Panc1 (cell line): ENCODE measurements at places on chromosomes 6 and 20.

DNA sequence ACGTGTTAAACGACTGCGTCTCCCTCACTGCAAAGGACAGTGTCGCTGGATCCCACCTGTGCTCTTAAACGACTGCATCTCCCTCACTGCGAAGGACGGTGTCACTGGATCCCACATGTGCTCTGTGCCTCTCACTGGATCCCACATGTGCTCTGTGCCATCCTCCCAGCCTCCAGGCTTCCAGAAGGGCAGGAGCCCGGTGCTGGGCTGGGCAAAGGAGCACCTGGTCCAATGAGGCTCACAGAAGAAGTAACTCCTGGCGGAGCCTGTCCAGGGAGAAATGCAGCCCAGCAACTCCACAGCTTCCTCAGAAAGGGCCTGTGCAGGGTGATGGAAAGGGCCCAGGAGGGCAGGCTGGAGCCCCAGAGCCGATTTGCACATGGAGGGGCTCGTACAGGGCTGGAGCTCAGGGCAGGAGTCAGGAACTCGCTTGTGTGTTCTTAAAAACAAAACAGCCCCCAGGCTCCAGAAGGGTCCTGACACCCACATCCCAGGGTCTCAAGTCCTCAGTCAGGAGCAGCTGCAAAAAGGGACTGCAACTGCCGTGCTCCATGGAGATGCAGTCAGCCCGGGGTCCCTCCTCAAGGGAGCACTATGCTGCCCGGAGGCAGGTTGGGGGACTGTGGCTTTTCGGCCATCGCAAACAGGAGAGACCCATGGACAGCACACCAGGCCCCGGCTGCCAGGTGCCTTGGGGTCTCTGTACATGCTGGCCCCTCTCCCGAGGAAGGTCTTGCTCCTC lies 52.7 kb downstream of the DLL1 start:
- no peak overlapping the region for H3K4me3 ChIP-seq
- DNase-seq, result no peak
- no peaks in the 10 kb centered on the region for H3K36me3 ChIP-seq
- H3K27me3 ChIP-seq, result no peaks in the 10 kb centered on the region
- no peaks in the 10 kb centered on the region for H3K4me1 ChIP-seq

GRCh38 chr6:110900028-110900598 lies 25.5 kb downstream of the AMD1 start:
- peaks cover 16% of the 10 kb centered on the region for H3K36me3 ChIP-seq
- H3K27me3 ChIP-seq, result no peaks in the 10 kb centered on the region

- no peaks in the 10 kb centered on the region for H3K4me1 ChIP-seq
- peaks cover 2% of the 10 kb centered on the region; the same call in 1 of the 2 replicates for H3K27me3 ChIP-seq
- DNase-seq, result no peak
- no peak overlapping the region for H3K4me3 ChIP-seq
- H3K36me3 ChIP-seq, result no peaks in the 10 kb centered on the region
Observed at GRCh38 chr20:5481872-5482271, 165.1 kb upstream of the PROKR2 start.

- H3K36me3 ChIP-seq, result no peaks in the 10 kb centered on the region
- no peaks in the 10 kb centered on the region for H3K4me1 ChIP-seq
- no peak for DNase-seq
- H3K27me3 ChIP-seq, result no peaks in the 10 kb centered on the region
Observed at GRCh38 chr6:2129182-2129621, 116.2 kb downstream of the GMDS start.

DNA sequence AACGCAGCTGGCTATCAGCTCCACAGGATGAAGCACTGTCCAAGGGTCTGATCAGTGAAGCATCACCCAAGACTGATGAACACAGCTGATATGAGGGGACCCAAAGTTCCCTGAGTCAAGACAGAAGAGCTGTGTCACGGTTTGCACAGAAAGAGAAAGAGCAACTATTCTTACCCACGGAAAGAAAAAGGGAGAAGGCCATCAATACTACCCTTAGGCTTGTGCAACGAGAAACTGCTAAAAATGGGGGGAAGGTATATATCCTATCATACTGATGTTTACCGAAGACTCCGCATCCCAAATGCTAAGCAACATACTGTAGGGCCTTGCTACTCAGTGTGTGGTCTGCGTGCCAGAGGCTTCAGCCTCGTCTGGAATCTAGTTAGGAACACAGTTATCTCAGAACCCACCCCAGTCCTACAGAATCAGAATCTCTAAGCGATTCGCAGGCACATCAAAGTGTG lies 665 bp downstream of the FASTKD5 start:
- H3K27ac ChIP-seq, result peak overlapping the region; percentile 97
- DNase-seq, result no peak
- H3K36me3 ChIP-seq, result peaks cover 7% of the 10 kb centered on the region
- no peaks in the 10 kb centered on the region for H3K27me3 ChIP-seq
- H3K4me3 ChIP-seq, result peak overlapping the region; percentile 100
- peaks cover 14% of the 10 kb centered on the region for H3K4me1 ChIP-seq

- no peaks in the 10 kb centered on the region for H3K4me1 ChIP-seq
- H3K27me3 ChIP-seq, result peaks cover 2% of the 10 kb centered on the region; the same call in 1 of the 2 replicates
- DNase-seq, result no peak
Observed at GRCh38 chr20:52682237-52682636, 289.9 kb upstream of the TSHZ2 start.

GRCh38 chr6:101401171-101401570 lies 7.7 kb downstream of the GRIK2 start:
- H3K27me3 ChIP-seq, result no peaks in the 10 kb centered on the region
- H3K4me1 ChIP-seq, result no peaks in the 10 kb centered on the region
- no peak overlapping the region for H3K27ac ChIP-seq
- DNase-seq, result no peak
- no peak overlapping the region for H3K4me3 ChIP-seq

- no peaks in the 10 kb centered on the region for H3K36me3 ChIP-seq
- DNase-seq, result no peak
- H3K4me3 ChIP-seq, result no peak overlapping the region
- H3K4me1 ChIP-seq, result no peaks in the 10 kb centered on the region
- no peaks in the 10 kb centered on the region for H3K27me3 ChIP-seq
- H3K27ac ChIP-seq, result no peak overlapping the region
Observed at GRCh38 chr6:11974089-11974488, 38.0 kb upstream of the HIVEP1 start.

DNA sequence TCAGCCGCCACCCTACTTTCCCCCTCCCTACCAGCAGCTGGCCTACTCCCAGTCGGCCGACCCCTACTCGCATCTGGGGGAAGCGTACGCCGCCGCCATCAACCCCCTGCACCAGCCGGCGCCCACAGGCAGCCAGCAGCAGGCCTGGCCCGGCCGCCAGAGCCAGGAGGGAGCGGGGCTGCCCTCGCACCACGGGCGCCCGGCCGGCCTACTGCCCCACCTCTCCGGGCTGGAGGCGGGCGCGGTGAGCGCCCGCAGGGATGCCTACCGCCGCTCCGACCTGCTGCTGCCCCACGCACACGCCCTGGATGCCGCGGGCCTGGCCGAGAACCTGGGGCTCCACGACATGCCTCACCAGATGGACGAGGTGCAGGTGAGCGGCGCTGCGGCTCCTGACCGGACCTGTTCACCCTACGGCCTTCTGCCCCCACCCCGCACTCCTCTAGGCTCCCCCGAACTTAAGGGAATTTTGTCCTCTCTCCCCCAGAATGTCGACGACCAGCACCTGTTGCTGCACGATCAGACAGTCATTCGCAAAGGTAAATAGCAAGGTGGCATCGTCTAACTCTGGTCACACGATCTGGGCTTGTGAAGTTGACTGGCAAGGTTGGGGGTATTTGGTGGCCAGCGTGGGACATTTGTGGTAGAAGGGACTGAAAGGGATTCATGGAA lies 2.3 kb downstream of the TFAP2C start:
- H3K4me1 ChIP-seq, result 0 out of 2 replicates have a peak, but pooled peaks cover 10% of the 10 kb centered on the region
- no peaks in the 10 kb centered on the region for H3K27me3 ChIP-seq
- no peak overlapping the region for H3K4me3 ChIP-seq
- no peak overlapping the region for H3K27ac ChIP-seq
- H3K36me3 ChIP-seq, result peaks cover 5% of the 10 kb centered on the region; the same call in 1 of the 2 replicates

GRCh38 chr6:39520411-39520810 lies 197.9 kb upstream of the KCNK16 start:
- no peaks in the 10 kb centered on the region for H3K4me1 ChIP-seq
- H3K4me3 ChIP-seq, result no peak overlapping the region
- H3K27me3 ChIP-seq, result no peaks in the 10 kb centered on the region
- no peak overlapping the region for H3K27ac ChIP-seq
- DNase-seq, result no peak
- H3K36me3 ChIP-seq, result no peaks in the 10 kb centered on the region

DNA sequence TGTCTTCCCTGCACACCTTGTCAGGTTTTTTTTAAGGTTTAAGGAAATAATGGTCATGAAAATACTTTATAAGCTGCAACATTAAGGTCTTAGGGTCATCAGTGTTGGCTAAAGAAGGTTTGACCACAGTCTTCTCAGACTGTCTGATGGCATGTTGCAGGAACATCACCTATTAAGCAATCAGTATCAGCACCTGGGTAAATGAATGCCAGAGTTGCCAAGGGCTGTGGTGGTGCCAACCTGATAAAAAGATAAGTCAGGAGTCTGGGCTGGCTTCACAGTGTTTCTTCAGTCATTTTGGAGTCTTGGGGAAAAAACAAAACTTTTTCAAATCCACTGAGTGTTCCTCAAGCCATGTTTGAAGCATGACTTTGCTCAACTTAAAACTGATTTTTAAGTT lies 61.5 kb upstream of the VSTM2L start:
- no peak overlapping the region for H3K27ac ChIP-seq
- no peak for DNase-seq
- no peak overlapping the region for H3K4me3 ChIP-seq
- no peaks in the 10 kb centered on the region; the same call in 1 of the 2 replicates for H3K36me3 ChIP-seq

DNA sequence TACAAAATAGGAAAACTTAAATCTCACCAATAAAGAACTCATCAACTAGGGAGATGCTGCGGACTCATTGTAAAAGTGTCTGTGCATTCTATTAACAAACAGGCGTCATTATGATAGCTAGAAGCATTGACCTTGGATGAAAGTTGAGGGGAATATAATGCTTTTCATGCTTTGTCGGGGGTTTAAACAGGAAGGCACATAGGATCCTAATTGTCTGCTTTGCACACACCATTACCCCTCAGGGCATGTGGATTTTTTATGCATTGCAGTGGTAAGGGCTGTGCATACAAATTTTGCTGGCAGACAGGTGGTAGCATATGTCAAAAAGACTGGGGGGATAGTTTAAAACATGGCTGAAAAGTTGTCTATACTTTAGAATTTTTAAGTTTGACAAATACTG lies 447.9 kb upstream of the PLCB4 start:
- DNase-seq, result no peak
- H3K4me1 ChIP-seq, result no peaks in the 10 kb centered on the region
- no peaks in the 10 kb centered on the region for H3K27me3 ChIP-seq
- H3K27ac ChIP-seq, result no peak overlapping the region
- H3K36me3 ChIP-seq, result no peaks in the 10 kb centered on the region

GRCh38 chr6:111796310-111796918 lies 76.8 kb downstream of the FYN start:
- no peak for DNase-seq
- H3K4me3 ChIP-seq, result no peak overlapping the region
- peaks cover 11% of the 10 kb centered on the region; the same call in 1 of the 2 replicates for H3K27me3 ChIP-seq
- no peaks in the 10 kb centered on the region for H3K4me1 ChIP-seq

- H3K27me3 ChIP-seq, result no peaks in the 10 kb centered on the region
- H3K4me3 ChIP-seq, result no peak overlapping the region
- H3K27ac ChIP-seq, result 0 out of 2 replicates have a peak overlapping the region, but pooled peaks have one; percentile 13
- no peaks in the 10 kb centered on the region for H3K36me3 ChIP-seq
- no peak for DNase-seq
Observed at GRCh38 chr6:129686941-129687627, 22.9 kb downstream of the ARHGAP18 start.

- peak overlapping the region; percentile 80 for H3K4me3 ChIP-seq
- DNase-seq, result no peak
- peaks cover 18% of the 10 kb centered on the region for H3K4me1 ChIP-seq
- H3K36me3 ChIP-seq, result peaks cover 5% of the 10 kb centered on the region; the same call in 1 of the 2 replicates
- H3K27me3 ChIP-seq, result no peaks in the 10 kb centered on the region
Observed at GRCh38 chr20:49813305-49813974, 812 bp downstream of the SLC9A8 start.

DNA sequence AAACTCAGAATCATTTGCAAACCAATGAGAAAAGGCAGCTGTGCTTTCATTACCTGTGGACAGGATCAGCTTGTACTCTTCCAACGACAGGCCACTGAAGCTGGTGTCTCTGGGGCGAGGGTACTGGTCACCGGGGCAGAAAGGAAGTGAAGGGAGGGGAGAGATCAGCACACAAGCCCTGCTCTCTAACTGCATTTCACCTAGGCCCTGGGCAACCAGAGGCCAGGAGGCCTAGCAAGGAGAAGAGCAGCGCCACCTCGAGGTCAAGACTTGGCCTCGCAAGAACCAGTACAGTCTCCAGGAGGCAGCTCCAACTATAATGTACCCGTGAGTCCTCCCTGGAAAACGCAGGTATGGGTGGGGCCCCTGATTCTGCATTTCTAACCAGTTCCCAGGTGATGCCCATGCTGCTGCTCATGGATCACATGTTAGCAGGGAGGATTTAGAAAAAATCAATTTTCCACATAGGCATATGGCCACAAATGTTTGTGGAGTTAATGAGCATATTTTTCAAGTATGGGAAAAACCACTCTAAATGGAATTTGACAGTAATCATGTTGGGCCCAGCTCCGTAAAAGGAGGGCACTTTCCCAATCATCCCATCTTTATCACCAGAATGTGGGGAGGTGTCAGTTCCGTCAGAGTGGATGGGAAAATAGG lies 11.0 kb downstream of the UQCC2 start:
- peak overlapping the region; percentile 11; the same call in 1 of the 2 replicates for H3K27ac ChIP-seq
- no peaks in the 10 kb centered on the region for H3K27me3 ChIP-seq
- peaks cover 7% of the 10 kb centered on the region; the same call in 1 of the 2 replicates for H3K36me3 ChIP-seq
- H3K4me1 ChIP-seq, result peaks cover 17% of the 10 kb centered on the region

GRCh38 chr6:53412021-53412715 lies 63.4 kb upstream of the ELOVL5 start:
- H3K36me3 ChIP-seq, result no peaks in the 10 kb centered on the region
- no peak for DNase-seq
- no peak overlapping the region for H3K27ac ChIP-seq
- H3K27me3 ChIP-seq, result no peaks in the 10 kb centered on the region
- no peak overlapping the region for H3K4me3 ChIP-seq

- H3K27me3 ChIP-seq, result no peaks in the 10 kb centered on the region
- H3K4me3 ChIP-seq, result no peak overlapping the region
- no peaks in the 10 kb centered on the region for H3K36me3 ChIP-seq
- no peak for DNase-seq
Observed at GRCh38 chr6:68572975-68573374, 62.1 kb upstream of the ADGRB3 start.
